CD4-positive, alpha-beta memory T cell (primary cell): ENCODE measurements at places on chromosomes 5 and 9. TPM values are rescaled to one million over a fixed set of nuclear protein-coding genes. Genes with fewer than 3 reads are reported as not detected.
A peak's percentile ranks its signal among the peaks of the same experiment; 100 is the strongest.

Gene ISL1
- not detected for polyA plus RNA-seq

GRCh38 chr5:35476797-35477196, 140.9 kb upstream of the SPEF2 start:
- H3K27me3 ChIP-seq: no peaks in the 10 kb centered on the region
- H3K36me3 ChIP-seq: no peaks in the 10 kb centered on the region
- no peak overlapping the region for H3K27ac ChIP-seq
- peaks cover 13% of the 10 kb centered on the region for H3K4me1 ChIP-seq

Gene SLC36A2
- not detected for polyA plus RNA-seq

DNA sequence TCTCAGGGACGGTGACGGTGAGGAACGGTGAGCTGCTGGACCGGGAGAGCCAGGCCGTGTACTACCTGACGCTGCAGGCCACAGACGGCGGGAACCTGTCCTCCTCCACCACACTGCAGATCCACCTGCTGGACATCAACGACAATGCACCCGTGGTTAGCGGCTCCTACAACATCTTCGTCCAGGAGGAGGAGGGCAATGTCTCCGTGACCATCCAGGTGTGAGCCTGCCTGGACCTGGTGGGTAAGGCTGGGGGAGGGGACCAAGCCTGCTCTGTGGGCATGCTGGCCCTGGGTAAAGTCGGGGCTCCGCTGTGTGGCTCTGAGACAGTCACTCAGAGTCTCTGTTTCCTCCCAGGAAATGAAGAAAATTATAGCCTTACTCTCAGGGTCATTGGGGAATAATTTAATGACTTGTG, 29.3 kb downstream of the CDHR2 start:
- peak; percentile 51 for DNase-seq
- no peak overlapping the region for H3K27ac ChIP-seq
- H3K27me3 ChIP-seq: no peaks in the 10 kb centered on the region
- H3K4me1 ChIP-seq: peaks cover 6% of the 10 kb centered on the region
- H3K4me3 ChIP-seq: no peak overlapping the region
- H3K36me3 ChIP-seq: no peaks in the 10 kb centered on the region

GRCh38 chr9:134187110-134187531, 22.8 kb upstream of the RNU6ATAC start:
- no peaks in the 10 kb centered on the region for H3K27me3 ChIP-seq
- H3K27ac ChIP-seq: no peak overlapping the region
- H3K36me3 ChIP-seq: no peaks in the 10 kb centered on the region
- H3K4me3 ChIP-seq: no peak overlapping the region
- H3K4me1 ChIP-seq: peaks cover 16% of the 10 kb centered on the region

DNA sequence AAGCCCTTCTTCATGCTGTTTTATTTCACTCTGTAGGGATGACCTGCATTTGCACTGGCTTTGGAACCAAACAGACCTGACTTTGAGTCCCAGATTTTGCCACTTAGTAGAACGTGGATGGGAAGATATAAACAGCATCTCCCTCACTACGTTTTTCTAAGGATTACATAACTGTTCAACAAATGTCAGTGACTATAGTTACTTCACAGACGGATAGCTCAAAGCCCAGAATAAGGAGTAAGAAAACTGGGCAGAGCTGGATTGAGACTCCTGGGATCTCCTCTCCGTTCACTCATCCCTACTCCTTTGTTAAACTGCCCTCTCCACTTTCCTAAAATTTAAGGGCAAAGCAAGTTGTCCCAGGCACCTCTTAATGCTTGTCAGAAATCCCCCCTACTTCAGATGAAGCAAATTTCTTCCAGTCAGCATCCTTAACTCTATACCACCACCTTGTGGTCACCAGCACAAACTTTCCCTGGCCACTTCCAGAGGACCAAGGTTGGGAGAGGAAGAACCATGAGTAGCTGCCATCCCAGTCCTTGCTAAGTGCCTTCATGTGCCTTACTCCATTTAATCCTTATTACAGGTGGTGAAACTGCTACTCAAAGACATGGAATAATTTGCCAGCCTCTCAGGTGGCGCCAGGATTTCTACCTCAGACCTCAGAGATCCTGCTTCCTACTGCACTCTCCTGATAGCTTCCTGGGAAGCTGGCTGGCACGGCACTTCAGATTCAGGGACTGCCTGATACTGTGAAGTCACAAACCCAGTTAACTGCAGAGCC, 38.4 kb downstream of the EGR1 start:
- H3K36me3 ChIP-seq: peaks cover 14% of the 10 kb centered on the region
- H3K4me1 ChIP-seq: no peaks in the 10 kb centered on the region
- no peak overlapping the region for H3K4me3 ChIP-seq
- no peaks in the 10 kb centered on the region for H3K27me3 ChIP-seq

Gene CCDC112
- polyA plus RNA-seq: 4.7 TPM

GRCh38 chr5:60339691-60340201, 360.2 kb downstream of the DEPDC1B start:
- no peak overlapping the region for H3K27ac ChIP-seq
- no peak for DNase-seq
- H3K4me1 ChIP-seq: no peaks in the 10 kb centered on the region
- no peaks in the 10 kb centered on the region for H3K27me3 ChIP-seq
- H3K4me3 ChIP-seq: no peak overlapping the region

- H3K27me3 ChIP-seq: no peaks in the 10 kb centered on the region
- no peak overlapping the region for H3K4me3 ChIP-seq
- H3K36me3 ChIP-seq: no peaks in the 10 kb centered on the region
- H3K27ac ChIP-seq: no peak overlapping the region
Observed at GRCh38 chr5:50595199-50595598, 71.2 kb upstream of the PARP8 start.

GRCh38 chr5:32538031-32538547, 47.3 kb upstream of the SUB1 start:
- H3K4me1 ChIP-seq: peaks cover 59% of the 10 kb centered on the region
- H3K27ac ChIP-seq: no peak overlapping the region
- H3K36me3 ChIP-seq: no peaks in the 10 kb centered on the region
- no peak overlapping the region for H3K4me3 ChIP-seq
- peak; percentile 42 for DNase-seq

DNA sequence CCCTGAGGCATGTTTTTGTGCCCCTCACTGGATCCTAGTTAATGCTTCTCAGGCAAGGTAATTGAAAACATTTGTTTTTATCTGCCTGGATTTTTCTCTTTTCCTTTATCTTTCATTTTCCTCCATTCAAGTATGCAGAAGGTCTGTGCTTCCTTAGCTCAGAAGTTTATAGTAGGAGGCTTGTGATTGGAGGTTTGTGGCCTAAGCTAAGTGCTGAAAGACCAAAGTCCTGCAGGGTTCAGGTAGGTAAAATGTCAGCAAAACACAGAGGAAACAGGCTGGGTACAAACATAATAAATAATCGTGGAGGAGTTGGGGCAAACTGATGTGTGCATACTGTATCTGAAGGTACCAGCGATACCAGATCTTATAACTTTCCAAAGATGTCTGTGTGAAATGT, 230.9 kb upstream of the KLF4 start:
- no peak for DNase-seq
- H3K27ac ChIP-seq: no peak overlapping the region
- no peaks in the 10 kb centered on the region for H3K27me3 ChIP-seq
- no peaks in the 10 kb centered on the region for H3K4me1 ChIP-seq
- H3K36me3 ChIP-seq: no peaks in the 10 kb centered on the region

Gene PCDHGC4
- not detected for polyA plus RNA-seq

Gene NRG2
- not detected for polyA plus RNA-seq

GRCh38 chr5:81767938-81768337, 17.0 kb upstream of the SSBP2 start:
- no peak overlapping the region for H3K4me3 ChIP-seq
- H3K36me3 ChIP-seq: no peaks in the 10 kb centered on the region
- H3K4me1 ChIP-seq: no peaks in the 10 kb centered on the region
- no peaks in the 10 kb centered on the region for H3K27me3 ChIP-seq
- no peak for DNase-seq
